Tibial artery (tissue), 4 donors: ENCODE measurements at places on chromosomes 4 and X.
A peak's percentile ranks its signal among the peaks of the same experiment; 100 is the strongest.

GRCh38 chr4:6288871-6289270 lies 19.2 kb downstream of the WFS1 start:
- DNase-seq = no peak

GRCh38 chr4:92994727-92995126 lies 691.0 kb downstream of the GRID2 start:
- no peak for DNase-seq

DNA sequence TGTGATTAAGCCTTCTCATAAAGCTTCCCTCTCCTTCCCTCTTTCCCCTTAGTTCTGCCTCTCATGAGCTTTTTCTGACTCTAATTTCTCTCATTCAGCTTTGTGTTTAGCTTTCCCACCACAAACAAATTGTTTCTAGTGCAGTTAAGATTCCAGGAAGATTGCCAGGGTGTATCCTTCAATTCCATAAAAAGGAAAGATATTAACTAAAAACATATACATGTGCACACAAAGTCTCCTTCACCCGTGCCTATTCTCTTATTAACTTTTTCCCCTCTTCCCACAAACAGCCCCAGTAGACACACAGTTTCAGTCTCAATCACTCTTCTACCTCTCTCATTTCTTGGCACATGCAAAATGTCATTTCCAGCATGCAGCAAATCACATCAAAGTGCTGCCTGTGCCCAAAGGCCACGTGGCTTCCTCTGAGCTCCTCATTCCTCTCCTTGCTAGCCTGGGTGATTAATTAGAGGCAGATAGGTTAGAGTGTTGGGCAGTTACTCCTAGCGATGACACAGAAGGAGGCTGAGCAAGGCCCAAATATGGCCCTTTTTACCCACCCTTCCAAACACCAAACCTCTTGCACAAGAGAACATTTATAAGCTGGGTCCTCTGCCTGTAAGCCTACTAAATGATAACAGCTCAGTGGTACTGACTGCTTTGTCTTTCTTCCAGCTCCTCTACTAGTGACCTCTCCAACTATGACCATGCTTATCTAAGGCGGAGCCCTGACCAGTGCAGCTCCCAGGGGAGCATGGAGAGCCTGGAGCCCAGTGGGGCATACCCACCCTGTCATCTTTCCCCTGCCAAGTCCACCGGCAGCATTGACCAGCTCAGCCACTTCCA lies 159.6 kb downstream of the SOWAHB start:
- peak; percentile 80 for DNase-seq

DNA sequence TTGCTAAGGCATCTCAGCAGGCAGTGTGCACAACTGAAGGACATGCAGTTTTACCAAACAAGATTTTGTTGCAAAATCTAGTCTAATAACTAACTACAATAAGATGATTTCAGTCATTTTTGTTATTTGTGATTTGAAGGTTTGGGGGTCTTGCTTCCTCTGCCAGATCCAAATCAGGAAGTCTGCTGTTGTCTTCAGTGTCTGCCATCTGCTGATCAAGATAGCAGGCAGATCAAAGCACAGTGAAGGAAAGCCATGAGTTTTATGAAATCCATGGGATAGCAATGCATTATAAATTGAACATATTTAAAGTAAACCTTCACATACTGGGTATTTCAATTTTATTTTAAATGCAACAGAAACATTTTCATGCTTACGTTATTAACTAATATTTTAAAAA lies 169.1 kb upstream of the ETNPPL start:
- DNase-seq = no peak

GRCh38 chr4:108116423-108117168 lies 52.1 kb downstream of the LEF1 start:
- no peak for DNase-seq
